SK-N-SH (cell line): ENCODE measurements at places on chromosomes 7 and 10.

DNA sequence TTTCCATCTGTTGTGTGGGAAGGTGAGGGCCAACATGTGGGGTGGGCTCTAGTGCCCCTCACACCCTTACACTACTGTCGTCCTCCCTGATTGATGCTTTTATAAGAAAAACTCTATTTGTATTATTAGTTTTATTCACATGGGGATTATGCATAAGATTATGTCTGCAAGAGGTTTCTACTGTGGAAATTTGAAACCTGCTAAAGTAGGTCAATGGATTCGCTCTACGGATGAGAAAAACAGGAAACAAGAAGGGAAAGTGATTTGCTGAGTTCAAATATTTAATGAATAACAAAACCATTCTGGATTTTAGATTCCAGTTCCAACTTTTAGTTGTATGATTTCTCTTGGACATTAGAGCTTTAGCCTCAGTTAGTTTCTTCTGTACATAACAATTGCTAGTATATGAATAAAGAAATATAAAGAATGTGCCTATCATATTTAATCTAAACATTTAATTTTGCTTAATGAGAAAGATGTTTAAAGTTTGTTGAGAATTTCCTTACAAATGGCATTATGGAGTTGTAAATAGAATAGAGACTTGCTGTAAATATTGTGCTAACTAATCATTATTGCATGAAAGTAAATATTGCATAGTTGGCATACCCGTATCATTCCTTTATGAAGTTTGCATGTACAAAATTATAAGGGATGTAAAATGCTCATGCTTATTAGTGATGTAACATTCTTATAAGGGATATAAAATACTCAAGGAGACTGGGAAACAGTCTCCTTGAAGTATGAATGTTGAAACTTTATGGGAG is 193.8 kb downstream of the THSD7A start:
- H3K27me3 ChIP-seq = no peaks in the 10 kb centered on the region
- H3K4me1 ChIP-seq = no peaks in the 10 kb centered on the region
- DNase-seq = no peak
- no peak overlapping the region for H3K4me3 ChIP-seq
- H3K27ac ChIP-seq = no peak overlapping the region

GRCh38 chr7:44565097-44565794 is 8.5 kb downstream of the DDX56 start:
- no peaks in the 10 kb centered on the region for H3K27me3 ChIP-seq
- peaks cover 5% of the 10 kb centered on the region; the same call in 1 of the 2 replicates for H3K4me1 ChIP-seq
- peak; percentile 80 for DNase-seq
- H3K27ac ChIP-seq = no peak overlapping the region
- H3K4me3 ChIP-seq = no peak overlapping the region

- no peak overlapping the region for H3K4me3 ChIP-seq
These were observed 187.6 kb upstream of the KLF14 start for GRCh38 chr7:130921391-130922180.

GRCh38 chr10:14659626-14660196 is 115.0 kb downstream of the FAM107B start:
- no peak overlapping the region for H3K27ac ChIP-seq
- H3K4me3 ChIP-seq = no peak overlapping the region
- no peaks in the 10 kb centered on the region for H3K4me1 ChIP-seq
- no peak for DNase-seq
- no peaks in the 10 kb centered on the region for H3K27me3 ChIP-seq
- no peaks in the 10 kb centered on the region for H3K36me3 ChIP-seq

GRCh38 chr10:111098679-111099437 is 22.0 kb downstream of the ADRA2A start:
- no peak overlapping the region for H3K27ac ChIP-seq
- no peaks in the 10 kb centered on the region for H3K27me3 ChIP-seq
- no peaks in the 10 kb centered on the region for H3K4me1 ChIP-seq
- no peak overlapping the region for H3K4me3 ChIP-seq
- DNase-seq = no peak

GRCh38 chr10:10044922-10045764 is 972.5 kb upstream of the CELF2 start:
- H3K27me3 ChIP-seq = no peaks in the 10 kb centered on the region
- H3K4me3 ChIP-seq = no peak overlapping the region
- no peaks in the 10 kb centered on the region for H3K36me3 ChIP-seq
- H3K4me1 ChIP-seq = no peaks in the 10 kb centered on the region

DNA sequence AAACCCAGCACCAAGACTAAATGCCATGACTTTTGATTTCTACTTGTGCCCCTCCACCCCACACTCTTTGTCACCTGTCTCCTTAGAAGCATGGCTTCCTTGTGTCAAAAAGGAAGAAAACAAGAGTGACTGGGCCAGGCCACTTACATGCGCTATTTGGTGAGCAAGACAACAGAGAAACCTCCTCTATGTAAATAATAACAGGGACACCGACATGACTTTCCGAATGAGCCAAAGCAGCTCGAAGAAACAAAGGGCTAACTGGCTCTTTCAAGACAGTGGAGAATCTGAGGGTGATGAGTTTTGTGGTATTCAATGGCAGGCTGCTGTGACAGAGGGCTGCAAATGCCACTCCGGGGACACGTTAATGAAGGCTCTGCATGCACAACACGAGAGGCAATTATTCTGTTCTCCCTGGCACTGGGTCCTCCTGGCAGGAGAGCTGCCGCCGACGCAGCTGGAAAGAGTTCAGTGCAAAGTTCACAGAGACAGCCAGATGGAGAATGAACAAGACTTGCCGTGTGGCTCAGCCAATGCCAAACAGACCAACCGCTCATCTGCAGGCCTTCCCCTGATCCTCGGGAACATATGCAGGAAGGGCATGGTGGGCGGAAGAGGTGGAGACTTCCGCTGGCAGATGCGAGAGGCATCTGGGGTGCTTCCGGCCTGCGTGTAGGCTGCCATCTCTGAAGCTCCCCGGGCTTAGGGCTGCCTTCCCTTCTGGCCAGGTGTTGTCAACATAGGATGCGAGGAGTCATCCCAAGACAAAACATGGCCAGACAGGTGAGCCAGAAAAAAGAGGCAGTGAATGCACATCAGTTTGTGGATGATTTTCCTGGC is 59.1 kb upstream of the SMNDC1 start:
- no peaks in the 10 kb centered on the region for H3K36me3 ChIP-seq
- H3K4me1 ChIP-seq = no peaks in the 10 kb centered on the region; the same call in 1 of the 2 replicates
- no peak overlapping the region for H3K4me3 ChIP-seq
- H3K27me3 ChIP-seq = no peaks in the 10 kb centered on the region
- H3K27ac ChIP-seq = no peak overlapping the region

DNA sequence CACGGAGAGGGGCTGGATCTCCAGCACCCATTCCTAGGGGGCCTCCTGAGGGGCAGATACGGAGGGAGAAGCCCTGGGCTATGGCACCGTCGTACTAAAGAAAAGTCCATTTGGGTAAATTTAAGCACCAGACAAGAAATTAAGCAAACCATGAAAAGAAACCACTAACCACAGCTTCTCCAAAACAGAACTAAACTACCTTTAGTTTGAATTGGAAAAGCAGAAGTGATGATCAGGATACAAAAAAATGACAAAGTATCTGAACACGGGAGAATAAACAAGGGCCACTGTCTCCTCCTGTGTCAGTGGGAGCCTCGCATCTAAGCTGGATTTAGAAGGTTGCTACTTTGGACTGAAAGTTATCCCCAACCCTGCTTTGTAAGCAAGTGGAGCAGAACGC is 69.1 kb downstream of the DIP2C start:
- H3K4me3 ChIP-seq = no peak overlapping the region
- no peaks in the 10 kb centered on the region for H3K27me3 ChIP-seq
- peaks cover 17% of the 10 kb centered on the region for H3K4me1 ChIP-seq
- no peaks in the 10 kb centered on the region for H3K36me3 ChIP-seq
- H3K27ac ChIP-seq = no peak overlapping the region
- DNase-seq = no peak

- H3K27me3 ChIP-seq = no peaks in the 10 kb centered on the region
- no peak overlapping the region; the same call in 1 of the 2 replicates for H3K27ac ChIP-seq
- peaks cover 41% of the 10 kb centered on the region for H3K4me1 ChIP-seq
- no peak overlapping the region for H3K4me3 ChIP-seq
These were observed 64.6 kb downstream of the CUX1 start for GRCh38 chr7:101882005-101882421.

DNA sequence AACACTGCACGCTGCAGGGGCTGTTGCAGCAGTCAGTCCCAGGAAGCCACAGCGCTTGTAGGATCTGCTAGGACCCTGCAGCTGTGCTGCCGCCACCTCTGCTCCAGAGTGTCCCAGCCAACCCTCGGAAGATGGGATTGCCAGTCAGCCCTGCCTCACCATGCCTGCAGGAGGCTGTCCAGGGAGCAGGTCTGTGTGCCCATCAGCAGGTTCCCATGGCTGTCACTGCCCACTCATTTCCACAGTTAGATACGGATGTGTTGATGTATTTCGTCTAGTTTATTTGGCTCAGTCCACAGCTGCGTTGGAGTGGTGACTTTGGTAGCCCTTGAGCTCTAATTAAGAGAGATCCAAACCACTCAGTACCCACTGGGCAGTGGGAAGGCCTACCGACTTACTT is 35.7 kb downstream of the SHH start:
- peaks cover 94% of the 10 kb centered on the region for H3K36me3 ChIP-seq
- H3K27me3 ChIP-seq = no peaks in the 10 kb centered on the region
- no peak overlapping the region for H3K4me3 ChIP-seq
- no peak overlapping the region for H3K27ac ChIP-seq
- DNase-seq = no peak

DNA sequence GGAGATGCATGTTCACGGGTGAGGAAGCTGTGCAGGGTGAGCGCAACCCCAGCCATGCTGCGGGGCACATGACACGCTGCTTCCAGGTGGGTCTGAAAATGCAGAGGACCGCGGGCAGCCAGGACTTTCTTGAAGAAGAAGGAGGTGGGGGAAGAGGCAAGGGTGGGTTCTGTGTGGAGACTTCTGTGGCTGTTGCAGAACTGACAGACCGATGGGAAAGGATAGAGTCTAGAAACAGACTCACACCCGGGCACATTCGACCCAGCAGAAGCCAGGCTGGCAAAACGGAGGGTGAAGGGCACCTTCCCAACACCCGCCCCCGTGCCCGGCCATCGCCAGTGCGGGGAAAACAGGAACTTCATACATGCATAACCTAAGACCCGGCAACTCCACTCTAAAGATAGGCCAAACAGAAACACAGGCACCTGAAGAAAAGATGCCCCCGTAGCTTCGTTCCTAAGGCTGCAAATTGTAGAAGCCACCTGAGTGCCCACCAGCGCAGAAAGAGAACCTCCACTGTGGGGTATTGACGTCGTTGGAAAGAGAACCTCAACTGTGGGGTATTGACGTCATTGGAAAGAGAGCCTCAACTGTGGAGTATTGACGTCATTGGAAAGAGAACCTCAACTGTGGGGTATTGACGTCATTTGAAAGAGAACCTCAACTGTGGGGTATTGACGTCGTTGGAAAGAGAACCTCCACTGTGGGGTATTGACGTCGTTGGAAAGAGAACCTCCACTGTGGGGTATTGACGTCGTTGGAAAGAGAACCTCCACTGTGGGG is 4.8 kb upstream of the KNDC1 start:
- no peak overlapping the region for H3K4me3 ChIP-seq
- H3K4me1 ChIP-seq = peaks cover 13% of the 10 kb centered on the region; the same call in 1 of the 2 replicates
- H3K36me3 ChIP-seq = no peaks in the 10 kb centered on the region
- DNase-seq = no peak

DNA sequence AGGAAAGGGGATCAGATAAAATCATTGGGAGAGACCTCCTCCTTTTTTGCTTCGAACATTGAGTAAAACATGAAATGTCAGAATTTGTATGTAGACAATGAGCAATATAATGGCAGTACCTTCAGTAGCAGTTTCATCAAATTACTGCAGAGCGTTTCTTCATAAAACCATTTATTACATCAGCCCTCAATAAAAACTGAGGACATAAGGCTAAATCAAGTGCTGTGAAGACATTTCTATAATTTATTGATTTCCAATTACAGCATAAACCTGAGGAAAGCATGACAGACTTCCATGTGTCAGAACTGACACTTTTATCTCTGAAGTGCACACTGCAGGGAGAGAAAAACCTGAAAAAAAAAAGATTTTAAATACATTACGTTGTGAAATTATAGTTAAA is 172.6 kb upstream of the ZNF804B start:
- no peak overlapping the region for H3K27ac ChIP-seq
- no peak overlapping the region for H3K4me3 ChIP-seq
- H3K27me3 ChIP-seq = no peaks in the 10 kb centered on the region
- no peaks in the 10 kb centered on the region for H3K4me1 ChIP-seq
- DNase-seq = no peak

- no peaks in the 10 kb centered on the region for H3K27me3 ChIP-seq
- DNase-seq = no peak
- no peaks in the 10 kb centered on the region for H3K36me3 ChIP-seq
- H3K4me3 ChIP-seq = no peak overlapping the region
These were observed 855.9 kb downstream of the GRID1 start for GRCh38 chr10:85510682-85511081.

GRCh38 chr7:81158189-81158588 is 239.3 kb upstream of the SEMA3C start:
- no peaks in the 10 kb centered on the region for H3K27me3 ChIP-seq
- H3K4me3 ChIP-seq = no peak overlapping the region
- no peaks in the 10 kb centered on the region; the same call in 1 of the 2 replicates for H3K4me1 ChIP-seq
- H3K27ac ChIP-seq = no peak overlapping the region
- DNase-seq = no peak
- H3K36me3 ChIP-seq = no peaks in the 10 kb centered on the region

- DNase-seq = peak; percentile 71
- H3K4me1 ChIP-seq = peaks cover 93% of the 10 kb centered on the region
- H3K4me3 ChIP-seq = no peak overlapping the region
- H3K27ac ChIP-seq = peak overlapping the region; percentile 91
- peaks cover 3% of the 10 kb centered on the region; the same call in 1 of the 2 replicates for H3K36me3 ChIP-seq
- H3K27me3 ChIP-seq = no peaks in the 10 kb centered on the region
These were observed 16.5 kb upstream of the TRIM8 start for GRCh38 chr10:102627736-102628293.

- peaks cover 64% of the 10 kb centered on the region for H3K36me3 ChIP-seq
- peak overlapping the region; percentile 98 for H3K27ac ChIP-seq
- no peak for DNase-seq
These were observed 7.1 kb downstream of the VIM start for GRCh38 chr10:17235136-17235535.

GRCh38 chr10:103554488-103555324 is 61.2 kb downstream of the NEURL1 start:
- peak overlapping the region; percentile 43; the same call in 1 of the 2 replicates for H3K4me3 ChIP-seq
- peak; percentile 91 for DNase-seq
- H3K27ac ChIP-seq = no peak overlapping the region

DNA sequence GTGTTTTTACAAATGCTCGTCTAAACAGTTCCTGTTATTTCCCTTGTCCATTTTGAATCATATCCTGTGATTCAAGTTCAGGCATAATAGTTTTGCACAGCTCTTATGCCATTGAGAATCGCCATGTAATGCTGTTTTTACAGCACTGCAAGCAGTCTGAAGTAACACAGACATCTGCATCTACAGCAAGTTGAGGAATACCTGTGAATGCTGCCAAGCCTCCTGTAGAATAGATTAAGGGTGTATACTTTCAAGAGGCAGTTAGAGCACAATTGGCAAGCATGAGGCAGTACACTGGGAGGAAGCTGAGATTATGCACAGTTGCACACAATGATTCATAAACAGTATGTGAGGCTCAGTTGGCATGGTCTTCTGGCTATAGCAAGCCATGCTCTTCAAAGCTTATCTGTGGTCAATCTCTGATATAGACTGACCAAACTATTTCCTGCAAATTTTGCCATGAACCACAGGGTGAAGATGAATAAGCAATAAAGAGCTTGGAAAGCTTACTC is 121.9 kb upstream of the AKR1E2 start:
- H3K27me3 ChIP-seq = no peaks in the 10 kb centered on the region
- DNase-seq = no peak
- H3K4me3 ChIP-seq = no peak overlapping the region
- no peaks in the 10 kb centered on the region for H3K36me3 ChIP-seq
- peaks cover 5% of the 10 kb centered on the region; the same call in 1 of the 2 replicates for H3K4me1 ChIP-seq
